Skin of body (tissue), 3 donors: ENCODE measurements at places on chromosomes 7 and 10. TPM values are rescaled to one million over a fixed set of nuclear protein-coding genes. Genes with fewer than 3 reads are reported as not detected.
A peak's percentile ranks its signal among the peaks of the same experiment; 100 is the strongest.

The HMX2 gene
- total RNA-seq = not detected

- no peak for DNase-seq
Observed at GRCh38 chr7:41478187-41478586, 224.7 kb downstream of the INHBA start.

DNA sequence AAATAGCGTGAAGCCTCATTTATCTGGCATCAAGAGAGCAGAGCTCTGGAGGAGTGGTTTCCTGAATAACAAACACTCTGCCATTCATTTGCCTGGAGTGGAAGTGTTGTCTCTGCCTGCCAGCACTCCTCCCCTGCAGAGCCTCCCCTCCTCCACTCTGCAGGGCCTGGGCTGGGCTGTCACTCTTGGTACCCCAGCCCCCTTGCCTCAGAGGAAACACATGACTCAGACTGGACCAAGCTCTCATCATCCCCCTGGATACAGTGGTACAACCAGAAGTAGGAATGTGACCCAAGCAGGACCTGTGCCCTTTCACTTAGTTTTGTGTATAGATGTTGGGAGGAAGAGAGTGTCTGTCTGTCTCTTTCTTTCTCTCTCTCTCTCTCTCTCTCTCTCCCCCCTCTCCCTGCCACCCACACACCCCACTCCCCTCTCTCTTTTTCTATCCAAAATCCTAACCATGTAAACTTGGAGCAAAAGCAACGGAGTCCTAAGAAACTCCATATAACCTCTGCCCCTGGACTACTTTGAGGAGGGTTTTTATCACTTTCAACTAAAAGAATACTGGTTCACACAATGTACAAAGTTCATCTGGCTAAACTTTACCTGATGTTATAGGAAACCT, 43.9 kb downstream of the DOCK4 start:
- peak; percentile 48 for DNase-seq

DNA sequence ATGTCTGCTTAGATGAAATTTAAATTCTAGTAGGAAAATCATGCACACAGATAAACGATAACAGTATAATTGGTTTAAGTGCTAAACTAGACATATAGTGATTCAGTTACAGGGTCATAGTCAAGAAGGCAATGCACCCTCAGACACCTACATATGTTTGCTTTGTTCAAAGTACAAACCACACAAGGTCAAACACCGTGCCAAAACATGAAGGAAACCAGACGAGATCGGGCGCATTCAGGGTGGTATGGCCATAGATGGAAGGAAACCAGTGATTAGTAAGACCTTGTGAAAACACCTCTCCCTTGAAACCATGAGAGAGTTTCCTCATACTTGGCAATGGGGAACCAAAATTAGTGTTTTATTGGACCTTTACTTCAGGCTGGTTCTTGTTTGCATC, 906.9 kb downstream of the PCDH15 start:
- DNase-seq = no peak

DNA sequence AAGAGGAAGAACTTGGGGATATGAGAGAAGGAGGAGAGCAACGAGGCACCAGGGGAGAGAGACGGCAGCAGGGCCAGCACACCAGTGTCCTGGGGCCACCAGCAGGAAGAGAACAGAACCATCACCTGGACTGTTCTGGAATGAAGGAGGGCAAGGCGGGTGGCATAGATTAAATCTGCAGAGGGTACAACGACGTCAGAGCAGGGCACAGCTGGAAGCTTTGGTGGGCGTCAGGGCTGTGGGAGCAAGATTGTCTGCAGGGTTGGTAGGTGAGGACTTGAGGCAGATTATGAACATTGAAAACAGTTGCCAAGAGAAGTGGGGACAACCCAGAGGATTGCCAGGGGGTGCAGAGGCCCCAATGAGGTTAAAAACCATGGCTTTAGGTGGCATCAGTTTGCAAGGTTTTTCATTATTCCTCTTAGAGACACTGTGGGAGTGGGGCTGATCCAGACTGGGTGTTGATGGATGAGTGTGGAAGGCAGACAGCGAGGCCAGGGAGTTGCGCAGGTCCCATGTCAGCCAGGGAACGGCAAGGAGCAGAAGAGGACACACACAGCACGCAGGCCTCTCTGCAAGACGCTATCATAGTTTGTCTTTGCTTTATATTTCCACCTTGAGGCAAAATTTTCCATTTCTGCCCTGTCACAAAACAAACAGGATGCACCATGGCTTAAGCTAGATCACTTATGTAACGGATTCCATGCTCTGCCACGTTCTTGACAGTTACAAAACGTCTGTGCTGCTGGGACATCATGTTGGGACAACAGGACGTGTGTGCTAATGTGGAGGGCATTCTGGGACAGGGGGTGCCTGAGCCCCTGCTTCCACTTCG, 52.5 kb upstream of the LEP start:
- DNase-seq = no peak

GRCh38 chr7:27132978-27133377, 2.4 kb upstream of the HOXA4 start:
- DNase-seq = no peak
